ENCODE measurements at places on chromosomes 13 and 19.

GRCh38 chr13:56528040-56528790, 612.5 kb upstream of the PRR20A start:
- DNase-seq: no peak

DNA sequence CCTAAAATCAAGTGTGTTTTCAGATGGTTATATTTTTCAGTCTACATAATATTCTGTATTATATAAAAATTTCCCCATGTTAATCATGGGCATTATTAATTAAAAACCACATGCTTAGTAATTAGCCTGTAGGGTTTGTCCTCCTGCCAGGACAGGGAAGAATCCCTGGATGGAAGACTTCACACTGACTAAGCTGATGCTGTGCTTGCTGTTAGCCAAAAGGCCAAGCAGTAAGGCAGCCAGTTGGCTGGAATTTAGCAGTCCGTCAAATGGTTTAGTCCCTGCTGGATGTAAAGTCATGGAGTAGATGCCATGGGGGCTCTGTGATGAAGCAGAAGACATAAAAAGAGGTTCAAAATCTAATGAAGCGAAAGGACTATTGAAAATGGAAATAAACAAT, 168.0 kb upstream of the OBI1 start:
- no peak for DNase-seq

- DNase-seq: no peak
Measured at GRCh38 chr13:93771782-93772181, 545.2 kb downstream of the GPC6 start.

DNA sequence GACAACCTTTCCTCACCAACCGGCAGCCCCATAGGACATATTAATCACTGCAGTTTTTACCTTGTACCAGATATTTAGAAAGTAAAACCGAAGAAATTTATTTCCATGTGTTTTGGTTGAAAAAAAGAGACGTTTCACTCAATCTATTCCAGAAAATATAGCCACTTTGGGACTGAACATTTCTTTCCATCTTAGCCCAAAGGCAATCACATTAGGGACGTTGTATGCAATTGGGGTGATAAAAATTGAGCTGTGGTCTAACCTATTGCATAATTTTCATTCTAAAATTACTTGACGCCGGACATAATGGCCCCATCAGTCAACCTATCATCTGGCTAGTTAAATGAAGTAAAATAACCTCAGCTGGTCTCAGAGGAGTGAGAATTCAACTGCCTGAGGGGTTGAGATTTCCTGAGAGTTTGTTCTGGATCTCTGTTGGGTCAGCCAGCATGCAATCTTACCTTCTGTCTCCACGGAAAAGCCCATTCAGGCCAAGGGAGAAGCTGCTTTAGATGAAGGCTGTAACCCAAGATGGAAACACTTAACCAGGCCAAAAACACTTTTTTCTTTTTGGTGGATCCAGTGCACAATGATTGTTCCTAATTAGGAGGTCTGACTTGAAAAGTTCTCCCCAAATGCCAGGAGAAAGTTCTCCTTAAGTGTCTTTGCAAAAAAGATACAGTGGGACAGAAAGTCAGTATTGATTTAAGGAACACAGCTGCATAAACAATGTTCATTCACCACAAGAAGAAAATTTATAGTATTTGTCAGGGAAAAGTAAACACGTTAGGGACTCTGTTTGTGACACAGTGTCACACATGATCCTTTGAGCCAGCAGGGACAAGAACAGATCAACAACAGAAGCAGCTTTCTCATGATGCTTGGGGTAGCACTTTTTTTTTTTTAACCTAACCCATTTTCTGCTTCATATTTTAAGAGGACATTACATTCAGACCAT, 34.1 kb downstream of the DLEU7 start:
- no peak for DNase-seq

DNA sequence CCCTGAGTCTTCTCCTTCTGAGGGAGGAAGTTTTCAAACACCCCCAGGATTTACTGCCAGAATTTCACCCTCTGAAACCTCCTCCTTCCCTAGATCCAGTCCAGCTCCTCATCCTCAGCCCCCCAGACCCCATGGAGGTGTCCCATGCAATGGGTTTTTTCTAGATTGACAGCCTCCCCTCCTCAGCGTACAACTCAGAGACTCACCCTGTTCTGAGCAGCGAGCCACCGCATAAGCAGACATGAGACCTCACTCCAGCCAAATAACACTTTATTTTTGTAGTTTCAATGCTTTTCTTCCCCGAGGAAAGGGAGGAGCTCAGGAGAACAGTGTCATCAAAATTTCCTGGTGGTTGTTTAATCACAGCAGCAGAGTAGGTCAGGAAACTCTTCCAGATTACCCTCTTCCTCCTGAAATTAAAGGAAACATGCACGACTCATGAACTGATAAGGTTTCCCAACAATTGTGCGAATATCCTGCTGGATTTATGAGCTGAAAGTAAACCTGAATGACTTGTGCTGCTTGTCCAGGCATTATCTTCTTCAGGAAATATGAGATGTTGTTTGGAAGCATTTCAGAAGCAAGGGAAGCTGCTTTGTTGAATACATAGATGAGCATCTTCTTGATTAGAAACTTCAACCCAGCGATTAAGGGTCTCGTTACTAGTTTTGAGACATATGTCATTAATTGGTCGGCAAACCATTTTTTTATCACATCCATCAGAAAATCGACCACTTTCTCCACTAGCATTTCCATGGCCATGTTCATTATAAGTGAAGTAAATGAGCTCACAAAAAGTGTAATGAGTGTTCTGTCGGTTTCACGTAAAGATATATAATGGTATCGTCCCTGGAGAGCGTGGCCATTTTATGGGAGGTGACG, 36.2 kb downstream of the ERICH4 start:
- no peak for DNase-seq

DNA sequence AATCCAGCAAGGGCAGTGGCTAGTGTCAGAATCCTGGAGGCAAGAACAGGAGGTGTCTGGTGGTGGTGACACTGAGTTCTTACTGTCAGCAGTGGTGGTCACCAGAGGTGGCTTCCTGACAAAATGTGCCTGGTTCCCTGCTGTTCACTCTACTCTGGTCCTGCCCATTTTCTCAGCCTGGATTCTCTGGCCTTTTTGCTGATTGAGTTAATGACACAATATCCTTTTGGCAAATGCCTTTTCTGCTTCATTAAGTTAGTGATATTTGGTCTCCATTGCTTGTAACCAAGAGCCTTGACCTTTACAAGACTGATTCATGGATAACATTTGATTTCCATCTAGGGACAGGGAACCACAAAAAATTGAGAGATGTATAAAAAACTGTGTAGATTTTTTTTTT, 51.1 kb downstream of the RFC3 start:
- no peak for DNase-seq

DNA sequence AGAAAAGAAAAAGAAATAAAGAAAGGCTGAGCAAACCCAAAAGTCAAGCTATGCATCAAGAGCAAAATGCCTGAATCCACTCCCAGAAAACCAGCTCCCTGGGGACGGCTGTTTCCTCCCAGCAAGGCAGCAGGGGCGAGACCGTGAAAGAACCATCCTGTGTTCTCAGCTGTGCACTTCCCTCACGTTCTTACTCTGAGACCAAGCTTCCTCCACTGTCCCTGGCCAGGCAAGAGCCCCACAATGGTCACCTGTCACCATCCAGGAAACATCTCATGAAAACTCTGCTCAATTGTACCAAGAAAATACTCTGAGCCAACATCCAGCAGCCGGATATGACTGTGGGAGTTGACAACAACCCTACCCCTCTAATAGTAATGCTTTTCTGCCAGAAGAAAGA, 22.9 kb downstream of the RAB20 start:
- DNase-seq: no peak

GRCh38 chr19:22422211-22422610, at the start of gene ZNF98:
TSS of gene ZNF98 (minus strand) at chr19:22422346. CDS start at chr19:22422224, 122 bp downstream.
- no peak for DNase-seq

GRCh38 chr19:15722956-15723355, 4.9 kb upstream of the OR10H2 start:
- DNase-seq: no peak

DNA sequence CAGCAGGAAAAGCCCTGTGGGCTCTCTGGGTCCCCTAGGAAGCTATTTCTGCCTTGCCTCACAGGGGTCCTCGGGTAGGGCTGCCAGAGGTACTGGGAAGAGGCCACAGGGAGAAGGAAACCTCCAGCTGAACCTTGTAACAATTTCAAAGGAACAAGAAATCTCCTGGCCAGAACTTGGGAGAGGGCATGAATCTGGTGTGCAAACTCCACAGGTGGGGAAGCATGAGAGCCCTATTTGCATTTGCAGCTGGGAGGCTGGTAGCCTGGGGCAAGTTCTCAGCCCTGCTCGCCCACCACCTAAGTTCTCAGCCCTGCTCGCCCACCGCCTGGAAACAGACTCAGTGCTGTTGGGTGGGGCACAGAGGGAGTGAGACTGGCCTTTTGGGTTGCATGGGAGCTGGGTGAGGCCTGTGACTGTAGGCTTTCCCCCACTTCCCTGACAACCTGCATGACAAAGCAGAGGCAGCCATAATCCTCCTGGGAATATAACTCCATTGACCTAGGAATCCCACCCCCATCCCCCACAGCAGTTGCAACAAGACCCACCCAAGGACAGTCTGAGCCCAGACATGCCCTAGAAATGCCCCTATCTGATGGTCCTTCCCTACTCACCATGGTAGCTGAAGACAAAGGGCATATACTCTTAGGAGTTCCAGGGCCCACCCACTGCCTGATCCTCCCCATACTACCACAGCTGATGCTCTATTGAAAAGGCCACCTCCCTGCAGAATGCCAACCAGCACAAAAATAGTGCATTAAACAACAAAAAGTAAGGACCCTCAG, 11.7 kb downstream of the UGGT2 start:
- DNase-seq: no peak

DNA sequence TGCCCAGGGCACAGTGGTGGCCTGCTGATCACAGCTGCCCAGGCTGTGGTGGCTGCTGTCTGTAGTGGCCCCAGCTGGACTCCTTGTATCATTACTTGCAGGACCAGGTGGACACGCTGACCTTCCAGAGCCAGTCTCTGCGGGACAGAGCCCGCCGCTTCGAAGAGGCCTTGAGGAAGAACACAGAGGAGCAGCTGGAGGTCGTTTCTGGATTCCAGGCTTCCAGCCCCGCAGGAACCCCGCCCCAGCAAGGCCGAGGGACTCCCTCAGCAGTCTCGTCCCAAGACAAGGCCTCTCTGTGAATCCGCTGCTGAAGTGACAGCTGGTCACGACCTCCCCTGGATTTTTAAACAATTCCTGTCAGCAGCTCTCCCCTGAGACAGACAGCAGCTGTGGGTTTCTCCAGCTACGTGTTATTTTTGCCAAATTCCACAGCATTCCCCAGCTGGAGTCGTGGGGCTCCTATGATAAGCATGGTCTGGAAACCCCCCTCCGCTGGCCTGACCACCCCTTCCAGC, 98.3 kb downstream of the SLC7A1 start:
- no peak for DNase-seq

GRCh38 chr19:3194106-3195087, 8.7 kb downstream of the NCLN start:
- no peak for DNase-seq

Measured in stimulated activated CD4-positive, alpha-beta T cell treated with anti-CD3 and anti-CD28 coated beads, TNF-alpha, amount 100 ng/mL, for 48 hours (primary cell).